Left kidney (tissue), 8 donors: ENCODE measurements at places on chromosomes 6 and 20. TPM values are rescaled to one million over a fixed set of nuclear protein-coding genes. Genes with fewer than 3 reads are reported as not detected.

Gene BMP7
- 62.4 TPM for polyA plus RNA-seq

Gene RIMS1
- 2.8 TPM for polyA plus RNA-seq

Gene EFCAB8
- 0.55 TPM for polyA plus RNA-seq

GRCh38 chr6:2971420-2972218 is at the start of gene SERPINB6:
SERPINB6 (minus strand) TSS chr6:2971567; CDS start chr6:2959332, 12,235 bp downstream.
- DNase-seq = no peak

DNA sequence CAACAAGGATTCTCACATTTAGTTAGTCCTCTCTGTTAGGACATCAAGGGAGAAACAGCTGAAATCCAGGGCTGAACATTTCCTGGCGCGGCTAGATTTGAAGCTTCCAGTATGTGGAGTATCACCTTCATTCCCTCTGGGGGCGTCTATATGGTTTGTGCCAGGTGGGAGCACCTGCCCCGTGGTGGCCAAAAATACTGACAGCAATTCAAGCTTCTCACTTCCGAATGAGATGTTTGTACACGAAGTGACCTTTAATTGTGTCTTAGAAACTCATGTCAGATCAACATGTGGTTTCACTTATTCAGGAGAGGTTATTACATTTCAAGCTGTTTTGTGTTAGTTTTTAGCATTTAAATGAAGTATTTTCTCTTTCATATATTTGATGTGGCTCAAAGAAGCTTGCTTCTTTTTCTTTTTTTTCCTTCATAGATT is 67.3 kb upstream of the ZNF217 start:
- DNase-seq = no peak

- no peak for DNase-seq
Observed at GRCh38 chr6:16832043-16832567, 70.8 kb upstream of the ATXN1 start.
